Kasumi-1 (cell line): ENCODE measurements at places on chromosomes 2 and 18.

DNA sequence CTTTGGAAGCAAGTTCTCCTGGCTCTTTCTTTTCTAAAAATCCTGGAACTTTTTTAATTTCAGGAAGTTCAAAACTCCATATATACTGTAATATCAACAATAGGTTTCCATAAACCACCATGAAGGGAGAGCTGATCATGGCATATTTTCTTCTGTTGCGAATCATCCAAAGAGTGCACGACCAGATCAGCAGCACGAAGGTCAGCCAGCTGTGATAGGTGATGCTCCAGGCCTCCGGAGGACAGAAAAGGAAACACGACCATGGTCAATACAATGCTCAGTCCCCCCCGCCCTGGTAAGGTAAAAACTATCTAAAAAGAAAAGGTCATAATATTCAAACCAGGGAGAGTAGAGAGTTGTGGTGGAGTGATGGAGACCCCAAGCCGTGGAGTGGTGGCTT lies 268.9 kb downstream of the NAPG start:
- DNase-seq, result no peak

- no peak for DNase-seq
Observed at GRCh38 chr2:160324917-160325316, 124.8 kb upstream of the ITGB6 start.

- no peak for DNase-seq
Observed at GRCh38 chr2:16537347-16537746, 128.3 kb downstream of the CYRIA start.

- no peak for DNase-seq
Observed at GRCh38 chr2:59804732-59805131, 748.7 kb downstream of the BCL11A start.

GRCh38 chr2:152759290-152760072 lies 41.1 kb downstream of the ARL6IP6 start:
- DNase-seq, result no peak

- no peak for DNase-seq
Observed at GRCh38 chr2:61707984-61708852, 145.6 kb downstream of the FAM161A start.

DNA sequence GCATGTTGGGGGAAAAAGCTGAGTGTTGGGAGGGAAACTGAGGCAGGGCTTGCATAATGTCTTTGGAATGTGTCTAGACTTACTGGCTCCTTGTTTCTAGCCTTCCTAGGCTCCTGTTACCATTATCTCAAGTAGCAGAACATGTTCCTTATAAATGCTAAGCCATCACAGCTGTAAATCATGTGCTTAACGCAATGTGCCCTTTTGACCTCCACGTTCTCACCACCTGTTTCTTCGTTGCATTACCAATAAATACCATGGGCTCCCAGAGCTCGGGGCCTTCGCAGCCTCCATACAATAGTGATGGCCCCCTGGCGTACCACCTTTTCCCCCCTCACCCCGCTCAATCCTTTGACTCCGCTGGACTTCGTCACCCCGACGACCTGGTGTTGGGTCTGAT lies 54.0 kb upstream of the CWC22 start:
- no peak for DNase-seq
